Neural progenitor cell (in vitro differentiated cells): ENCODE measurements at places on chromosomes 2 and 18. TPM values are rescaled to one million over a fixed set of nuclear protein-coding genes. Genes with fewer than 3 reads are reported as not detected.

IL36RN gene
- total RNA-seq = not detected in 2 replicates

SP5 gene
- total RNA-seq = 3.0 and 8.5 TPM in 2 replicates

CCDC85A gene
- 0.34 and 0.43 TPM in 2 replicates for total RNA-seq

POMC gene
- not detected in 2 replicates for total RNA-seq

AOX1 gene
- 5.7 and 6.2 TPM in 2 replicates for total RNA-seq

ATP8B1 gene
- total RNA-seq = 0.03 and 0.15 TPM in 2 replicates

GALNT3 gene
- total RNA-seq = 0.65 and 1.9 TPM in 2 replicates

ZSWIM2 gene
- total RNA-seq = 0.39 TPM in 1 of 2 replicates, not detected in the other

NT5DC4 gene
- total RNA-seq = not detected in 2 replicates

CD8B2 gene
- not detected in 2 replicates for total RNA-seq

HTRA2 gene
- 18.5 and 28.4 TPM in 2 replicates for total RNA-seq

IL36B gene
- not detected in 2 replicates for total RNA-seq

RAD51AP2 gene
- total RNA-seq = 0.31 and 1.2 TPM in 2 replicates

SERPINB4 gene
- total RNA-seq = not detected in 2 replicates

KIAA2012 gene
- total RNA-seq = not detected in 2 replicates

VIT gene
- total RNA-seq = not detected in 2 replicates

GPN1 gene
- total RNA-seq = 54.9 and 59.2 TPM in 2 replicates

UPP2 gene
- total RNA-seq = not detected in 2 replicates

KCNF1 gene
- 0.15 TPM in 1 of 2 replicates, not detected in the other for total RNA-seq

OR6B2 gene
- total RNA-seq = not detected in 2 replicates

UBXN4 gene
- 57.6 and 94.3 TPM in 2 replicates for total RNA-seq

TCF4 gene
- total RNA-seq = 111 and 161 TPM in 2 replicates

EHD3 gene
- total RNA-seq = 3.9 and 10.7 TPM in 2 replicates

VWC2L gene
- not detected in 2 replicates for total RNA-seq

UGT1A8 gene
- total RNA-seq = not detected in 2 replicates

CAPN14 gene
- total RNA-seq = 0.04 and 0.19 TPM in 2 replicates

BCL2 gene
- total RNA-seq = 4.2 and 4.9 TPM in 2 replicates

IWS1 gene
- total RNA-seq = 77.8 and 115 TPM in 2 replicates

IFT172 gene
- total RNA-seq = 20.3 and 30.0 TPM in 2 replicates

AMER3 gene
- total RNA-seq = not detected in 2 replicates

BZW1 gene
- total RNA-seq = 374 and 421 TPM in 2 replicates

TMEM247 gene
- total RNA-seq = not detected in 2 replicates

PROKR1 gene
- total RNA-seq = 1.8 and 2.1 TPM in 2 replicates

IL36G gene
- total RNA-seq = 0.59 and 1.3 TPM in 2 replicates

PRR30 gene
- total RNA-seq = not detected in 2 replicates

CFC1B gene
- total RNA-seq = not detected in 2 replicates

CD207 gene
- not detected in 2 replicates for total RNA-seq

CLEC4F gene
- total RNA-seq = not detected in 2 replicates

ACMSD gene
- total RNA-seq = not detected in 2 replicates

C1QL2 gene
- total RNA-seq = not detected in 2 replicates

MARCHF7 gene
- 232 and 394 TPM in 2 replicates for total RNA-seq

HPCAL1 gene
- 3.7 and 8.0 TPM in 2 replicates for total RNA-seq

CNTNAP5 gene
- total RNA-seq = 0.19 TPM in 1 of 2 replicates, not detected in the other

SPR gene
- 2.2 and 4.4 TPM in 2 replicates for total RNA-seq

SLC9A2 gene
- total RNA-seq = 0.06 TPM in 1 of 2 replicates, not detected in the other

SP9 gene
- not detected in 2 replicates for total RNA-seq

KCNIP3 gene
- 0.64 and 1.1 TPM in 2 replicates for total RNA-seq
